ENCODE measurements at places on chromosomes 4 and X.

GRCh38 chr4:173301518-173302201, 32.5 kb downstream of the HMGB2 start:
- DNase-seq: no peak

- no peak for DNase-seq
Observed at GRCh38 chrX:10608099-10608498, 12.3 kb downstream of the MID1 start.

DNA sequence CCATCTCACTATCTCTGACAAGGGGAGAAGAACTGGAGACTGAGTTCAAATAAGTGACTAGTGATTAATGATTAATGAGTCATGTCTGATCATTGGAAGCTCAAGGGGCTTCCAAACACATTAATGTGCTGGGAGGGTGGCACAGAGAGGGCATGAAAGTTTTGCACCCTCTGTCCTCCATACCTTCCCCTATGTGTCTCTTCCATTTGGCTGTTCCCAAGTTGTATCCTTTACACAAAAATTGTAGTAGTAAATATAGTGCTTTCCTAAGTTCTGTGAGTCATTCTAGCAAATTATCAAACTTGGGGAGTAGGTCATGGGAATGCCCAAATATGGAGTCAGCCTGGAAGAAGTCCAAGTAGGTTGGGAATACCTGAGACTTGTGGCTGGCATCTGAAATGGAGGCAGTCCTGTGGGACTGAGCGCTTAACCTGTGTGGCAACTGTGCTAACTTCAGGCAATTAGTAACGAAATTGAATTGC, 4.1 kb upstream of the FAM200B start:
- DNase-seq: no peak

- DNase-seq: no peak
Observed at GRCh38 chr4:118173956-118174725, 139.9 kb downstream of the NDST3 start.

Data from NCI-H446 treated with DMSO at 0.1 percent for 48 hours (cell line).